CD4-positive, alpha-beta T cell treated with Interleukin-2 at 100 ng/mL for 4 hours (primary cell): ENCODE measurements at places on chromosomes 12 and 14.

- DNase-seq = no peak
Observed at GRCh38 chr12:108328420-108328819, 10.7 kb downstream of the CMKLR1 start.

DNA sequence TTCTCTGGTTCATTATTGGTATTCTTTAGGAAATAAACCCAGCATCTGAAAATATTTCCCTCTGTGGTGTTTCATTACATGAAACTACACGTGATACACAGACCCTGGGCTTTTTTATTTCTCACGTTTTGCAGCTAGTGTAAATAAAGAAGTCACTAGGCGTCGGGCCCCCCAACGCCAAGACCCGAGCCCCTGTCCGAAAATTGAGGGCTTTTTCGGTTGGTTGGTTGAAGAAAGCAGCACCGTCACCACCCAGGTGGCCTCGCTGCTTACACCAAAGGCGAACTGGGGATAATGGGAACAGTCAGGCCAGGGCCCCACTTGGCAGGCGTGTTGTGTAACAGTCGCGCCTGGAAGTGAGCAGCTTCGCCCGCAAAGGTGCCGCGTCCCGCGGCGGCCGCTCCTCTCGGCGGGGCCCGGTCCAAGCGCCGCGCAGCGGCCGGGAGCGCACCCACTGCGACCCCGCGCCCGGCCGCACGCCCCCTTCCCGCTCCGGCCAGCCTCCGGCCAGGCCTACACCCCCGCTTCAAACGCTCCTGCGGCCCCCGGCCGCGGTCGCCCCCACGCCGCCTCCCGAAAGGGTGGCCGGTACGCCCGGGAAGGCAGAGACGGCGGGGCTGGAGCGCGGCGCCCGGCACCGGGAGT is 1.2 kb downstream of the DUSP16 start:
- peak; percentile 42 for DNase-seq

DNA sequence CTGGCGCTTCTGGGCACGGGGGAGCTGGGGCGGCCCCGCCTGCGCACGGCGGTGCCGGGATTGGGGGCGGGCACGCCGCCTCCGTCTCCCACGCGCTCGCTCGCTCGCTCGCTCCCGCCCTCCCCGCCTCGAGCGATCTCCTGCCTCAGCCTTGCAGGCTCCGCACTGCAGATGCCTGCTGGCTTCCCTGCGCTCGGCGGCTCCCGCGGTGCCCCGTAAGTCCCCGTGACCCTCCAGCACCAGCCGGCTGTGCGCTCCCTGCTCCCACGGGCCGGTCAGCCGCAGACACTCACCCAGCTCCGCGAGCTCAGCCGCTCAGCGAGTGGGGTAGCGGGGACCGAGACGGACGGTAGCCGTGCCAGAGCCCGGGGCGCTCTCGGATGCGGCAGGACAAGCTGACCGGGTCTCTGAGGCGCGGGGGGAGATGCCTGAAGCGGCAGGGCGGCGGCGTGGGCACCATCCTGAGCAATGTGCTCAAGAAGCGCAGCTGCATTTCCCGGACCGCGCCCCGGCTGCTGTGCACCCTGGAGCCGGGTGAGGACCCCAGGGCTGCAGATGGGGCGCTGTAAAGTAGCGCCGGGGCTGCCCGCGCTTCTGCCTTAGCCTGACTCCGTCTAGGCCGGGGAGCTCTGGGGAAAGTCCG is at the start of gene TBC1D30:
Gene TBC1D30, plus strand, starts transcription at position 148 of the 643 bp plus-strand sequence. Its CDS starts 233 bp downstream, at position 381.
- DNase-seq = no peak

- DNase-seq = peak; percentile 43
Observed at GRCh38 chr14:41749429-41749828, 142.8 kb downstream of the LRFN5 start.

- DNase-seq = no peak
Observed at GRCh38 chr14:24155100-24155499, 6.0 kb upstream of the IRF9 start.

DNA sequence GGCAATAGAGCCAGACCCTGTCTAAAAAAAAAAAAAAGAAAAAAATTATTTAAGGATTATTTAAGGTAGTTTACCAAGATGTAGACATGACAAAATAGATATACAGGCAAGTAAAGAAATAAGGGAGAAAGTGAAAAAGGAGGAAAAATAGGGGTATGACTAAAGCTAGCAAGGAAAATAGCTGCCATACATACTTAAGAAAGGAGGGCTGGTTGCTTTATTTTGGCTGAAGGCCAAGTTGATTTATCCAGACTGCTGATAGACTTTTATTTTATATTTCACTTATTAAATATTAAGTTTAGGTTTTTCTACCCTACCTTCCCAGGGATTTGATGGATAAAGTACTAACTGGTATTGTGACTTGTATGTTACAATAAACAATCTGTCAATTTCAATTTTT is 8.3 kb upstream of the AEBP2 start:
- DNase-seq = no peak

DNA sequence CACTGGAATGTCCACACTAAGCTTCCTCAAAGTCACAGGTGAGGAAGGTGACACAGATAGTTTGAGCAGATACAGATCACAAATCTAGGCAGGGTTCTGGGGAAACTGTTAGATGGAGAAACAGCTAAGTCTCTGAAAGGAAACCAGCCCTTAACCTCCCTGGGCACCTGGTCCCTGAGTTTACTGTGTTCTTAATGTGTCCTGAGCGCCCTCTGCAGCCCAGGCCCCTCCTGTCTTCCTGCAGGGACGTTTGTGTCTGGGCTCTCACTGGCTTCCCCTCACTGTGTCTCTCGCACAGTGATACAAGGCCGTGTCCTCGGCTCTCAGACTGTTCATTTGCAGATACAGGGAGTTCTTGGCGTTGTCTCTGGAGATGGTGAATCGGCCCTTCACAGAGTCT is 684.3 kb downstream of the TMEM121 start:
- peak; percentile 22 for DNase-seq

DNA sequence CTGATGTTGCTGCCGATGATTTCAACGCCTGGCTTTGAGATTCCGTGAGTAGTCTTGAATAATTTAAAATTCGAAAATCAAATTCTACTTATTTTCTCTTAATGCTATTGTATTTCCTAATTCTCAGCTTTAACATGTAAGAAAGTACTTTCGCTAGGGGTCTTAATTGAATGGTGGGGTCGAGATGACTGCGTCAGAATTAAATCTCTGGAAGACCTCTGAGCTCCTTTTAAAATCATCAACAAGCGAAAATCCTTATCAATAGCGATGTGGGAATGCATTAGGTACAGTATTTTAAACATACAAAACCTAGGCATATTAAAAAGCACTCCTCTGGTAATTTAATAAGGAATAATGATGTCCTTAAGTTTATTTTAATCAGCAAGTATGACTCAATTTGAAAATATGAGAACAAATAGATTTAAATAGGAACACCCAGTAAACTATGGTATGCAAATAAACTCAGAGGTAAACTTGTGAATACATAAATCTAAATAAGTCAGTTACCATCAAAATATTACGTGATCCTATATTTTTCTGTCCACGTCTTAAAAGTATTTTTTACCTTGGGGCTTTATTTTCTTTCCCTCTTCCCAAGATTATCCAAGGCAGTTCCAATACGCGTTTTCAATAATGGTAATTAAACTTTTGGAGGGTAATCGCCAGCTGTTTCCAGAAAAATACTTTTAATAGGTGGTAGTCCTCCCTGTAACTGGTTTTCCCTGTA is 1.4 kb downstream of the FOXA1 start:
- DNase-seq = no peak

DNA sequence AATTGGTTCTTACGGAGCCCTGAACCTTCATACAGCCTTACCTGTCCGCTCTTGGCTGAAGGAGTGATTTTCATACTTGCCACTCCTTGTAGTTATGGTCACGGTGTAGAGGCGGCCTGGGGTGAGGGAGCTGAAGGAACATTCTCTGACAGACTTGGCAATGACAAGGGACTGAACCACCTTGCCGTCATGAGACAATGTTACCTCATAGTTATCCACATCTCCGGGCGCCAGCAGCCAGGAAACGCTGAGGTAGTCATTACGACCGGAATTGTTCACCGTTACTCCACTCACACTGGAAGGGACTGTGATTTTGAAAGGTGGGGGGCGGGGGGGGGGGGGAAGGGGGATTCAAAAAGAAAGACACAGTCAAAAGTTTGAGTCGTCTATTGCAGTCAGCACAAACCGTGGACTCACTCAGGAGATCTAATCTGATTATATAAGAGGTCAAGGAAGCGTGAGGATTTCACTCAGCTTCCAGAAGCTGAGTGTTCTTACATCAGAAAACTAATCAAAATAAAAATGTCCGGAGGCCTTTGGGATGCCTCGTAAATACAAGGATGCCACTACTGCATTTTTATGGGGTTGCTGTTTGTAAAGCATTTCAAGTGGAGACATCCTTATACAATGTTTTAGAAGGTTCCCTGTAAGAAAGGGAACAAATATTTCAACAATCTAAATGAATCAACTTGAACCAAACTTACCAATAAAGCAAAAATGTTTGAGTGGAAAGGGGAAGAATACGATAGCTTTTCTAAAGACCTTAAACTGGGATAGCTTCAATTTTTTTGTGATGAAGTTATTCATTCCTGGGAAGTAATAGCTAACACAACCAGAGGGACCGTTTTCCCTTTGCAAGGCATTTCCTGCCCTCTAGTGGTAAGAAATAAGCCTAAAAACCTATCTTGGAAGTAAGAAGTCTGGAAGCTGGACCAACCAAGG is 60.6 kb downstream of the PTPRB start:
- peak; percentile 48 for DNase-seq

DNA sequence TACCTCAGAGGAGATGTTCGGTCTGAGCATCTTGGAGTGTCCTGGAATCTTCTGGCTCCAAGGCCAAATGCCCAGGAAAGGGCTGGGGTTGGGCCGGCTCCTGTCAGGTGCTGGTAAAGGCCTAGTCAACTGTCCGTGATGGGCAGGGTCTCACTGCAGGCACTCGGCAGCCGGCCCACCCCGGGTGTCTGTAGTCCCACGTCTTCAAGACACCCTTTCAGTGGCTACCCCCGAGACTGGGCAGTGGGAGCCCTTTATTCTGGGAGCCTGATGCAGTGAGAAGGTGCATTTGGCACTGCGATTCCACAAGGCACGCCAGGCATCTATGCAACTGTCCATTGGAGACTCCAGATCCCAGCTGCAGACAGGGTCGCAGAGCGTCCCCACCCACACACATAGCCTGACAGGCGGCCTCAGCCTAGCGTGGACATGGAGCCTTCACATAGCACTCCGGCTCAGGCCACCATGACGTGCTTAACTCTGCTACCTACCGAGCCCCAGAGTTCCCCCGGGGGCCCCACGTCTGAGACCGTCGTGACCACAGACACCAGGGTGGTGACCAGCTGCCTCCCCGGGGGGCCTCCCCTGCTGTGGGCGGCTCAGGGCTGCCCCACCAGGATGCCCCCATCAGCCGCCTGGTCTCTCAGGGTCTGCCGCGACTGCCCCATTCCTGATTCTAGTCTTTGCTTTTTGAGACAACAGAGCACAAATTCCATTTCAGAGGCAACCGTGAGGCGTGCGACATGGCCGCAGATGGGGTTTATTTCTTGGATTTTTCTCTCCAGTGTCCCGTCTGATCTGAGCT is 331.8 kb upstream of the SFSWAP start:
- no peak for DNase-seq

DNA sequence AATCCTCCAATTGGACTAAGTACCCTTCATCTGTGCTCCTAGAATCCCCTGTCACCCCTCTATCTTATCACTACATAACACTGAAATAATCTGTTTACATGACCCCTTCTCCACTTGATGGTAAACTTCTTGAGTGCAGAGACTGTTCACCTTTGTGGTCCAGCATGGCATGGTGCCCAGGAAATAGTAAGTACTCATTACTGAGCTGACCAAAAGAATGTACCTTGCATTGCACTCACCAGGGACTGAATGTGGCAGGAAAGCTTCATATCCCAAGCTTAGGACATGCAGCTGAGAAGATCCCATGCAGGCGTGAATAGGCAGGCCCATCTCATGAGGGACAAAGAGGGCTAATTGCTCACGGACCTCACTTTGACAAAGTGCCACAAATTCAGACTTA is 1.4 kb upstream of the GARIN2 start:
- DNase-seq = no peak

GRCh38 chr14:23060536-23061260 is 3.4 kb upstream of the CDH24 start:
- DNase-seq = no peak

- no peak for DNase-seq
Observed at GRCh38 chr12:89968151-89968700, 259.6 kb upstream of the ATP2B1 start.

DNA sequence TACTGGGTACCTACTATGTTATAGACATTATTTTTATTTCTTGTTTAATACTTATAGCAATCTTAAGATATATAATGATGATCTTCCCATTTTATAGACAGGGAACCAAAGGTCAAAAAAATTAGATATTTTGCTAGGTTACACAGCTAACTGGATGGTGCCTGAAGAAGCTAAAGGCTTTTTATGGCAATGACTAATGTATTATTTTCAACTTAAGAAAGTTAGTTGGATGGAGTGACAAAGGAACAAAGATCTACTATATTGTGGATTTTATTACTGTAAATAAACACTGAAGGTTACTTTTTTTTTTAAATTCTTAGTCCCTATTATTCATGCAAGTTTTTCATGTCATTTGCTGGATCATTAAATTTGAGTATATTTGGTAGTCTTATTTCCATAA is 227.9 kb downstream of the GPHN start:
- no peak for DNase-seq

GRCh38 chr14:74510959-74511409 is 17.4 kb downstream of the ISCA2 start:
- DNase-seq = no peak

- DNase-seq = no peak
Observed at GRCh38 chr12:53811606-53812005, 59.8 kb upstream of the CISTR start.

GRCh38 chr12:107788281-107788680 is 13.8 kb downstream of the ASCL4 start:
- no peak for DNase-seq

DNA sequence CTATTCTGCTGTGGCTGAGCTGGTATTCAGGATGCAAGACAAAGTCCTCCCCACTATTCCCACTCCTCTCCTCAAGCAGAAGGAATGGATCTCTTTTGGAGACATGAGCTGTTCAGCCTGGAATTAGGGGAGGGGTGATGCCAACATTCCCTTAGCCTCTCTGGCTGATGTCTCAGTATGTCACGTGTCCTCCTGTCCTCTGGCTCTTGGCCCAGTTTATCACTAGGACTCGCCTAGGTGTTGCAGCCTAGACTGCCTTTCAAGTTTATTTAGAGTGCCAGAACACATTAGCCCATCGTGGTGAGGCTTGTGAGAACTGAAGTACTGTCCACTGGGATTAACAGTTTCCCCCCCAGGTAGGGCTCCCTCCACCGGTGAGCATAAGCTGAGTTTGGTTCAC is 239.9 kb upstream of the MIS18BP1 start:
- no peak for DNase-seq

DNA sequence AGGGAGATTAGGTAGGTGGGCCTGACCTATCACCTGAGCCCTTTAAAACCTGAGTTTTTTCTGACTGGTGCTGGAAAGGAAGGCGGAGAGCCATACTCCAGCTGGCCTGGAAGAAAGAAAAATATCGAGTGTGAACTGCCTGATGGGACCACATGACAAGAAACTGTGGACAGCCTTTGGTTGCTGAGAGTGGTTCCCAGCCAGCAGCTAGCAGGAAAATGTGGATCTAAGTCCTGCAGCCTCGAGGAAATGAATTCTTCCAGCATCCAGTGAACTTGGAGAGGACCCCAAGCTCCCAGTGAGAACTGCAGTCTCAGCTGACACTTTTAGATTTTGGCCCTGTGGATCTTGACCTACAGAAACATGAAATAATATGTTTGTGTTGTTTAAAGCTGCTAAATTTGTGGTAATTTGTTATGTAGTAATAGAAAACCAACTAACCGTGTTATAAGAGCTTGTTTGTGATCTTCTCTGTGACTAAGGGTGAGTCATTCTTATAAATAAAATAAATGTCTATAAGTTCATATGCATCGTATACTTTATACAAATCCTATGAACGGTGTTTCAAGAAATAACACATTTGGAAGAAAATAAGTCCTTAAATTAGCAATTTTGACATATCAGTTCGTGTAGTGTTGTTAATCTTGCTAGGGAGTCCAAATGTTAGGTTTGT is 359.6 kb downstream of the BMP4 start:
- no peak for DNase-seq
